Esophagus squamous epithelium (tissue), 5 donors: ENCODE measurements at places on chromosomes 5 and 9.

- H3K27ac ChIP-seq: no peak overlapping the region
- no peak for DNase-seq
- H3K27me3 ChIP-seq: no peaks in the 10 kb centered on the region
- H3K4me1 ChIP-seq: no peaks in the 10 kb centered on the region
- no peaks in the 10 kb centered on the region for H3K36me3 ChIP-seq
Measured at GRCh38 chr5:147752033-147752432, 30.5 kb downstream of the JAKMIP2 start.

- no peaks in the 10 kb centered on the region for H3K4me1 ChIP-seq
- H3K4me3 ChIP-seq: no peak overlapping the region
- H3K27me3 ChIP-seq: no peaks in the 10 kb centered on the region
- DNase-seq: no peak
Measured at GRCh38 chr9:106421772-106422171, 441.2 kb upstream of the ZNF462 start.

GRCh38 chr5:65620021-65620420, 4.1 kb downstream of the TRIM23 start:
- H3K4me3 ChIP-seq: no peak overlapping the region
- H3K36me3 ChIP-seq: no peaks in the 10 kb centered on the region

DNA sequence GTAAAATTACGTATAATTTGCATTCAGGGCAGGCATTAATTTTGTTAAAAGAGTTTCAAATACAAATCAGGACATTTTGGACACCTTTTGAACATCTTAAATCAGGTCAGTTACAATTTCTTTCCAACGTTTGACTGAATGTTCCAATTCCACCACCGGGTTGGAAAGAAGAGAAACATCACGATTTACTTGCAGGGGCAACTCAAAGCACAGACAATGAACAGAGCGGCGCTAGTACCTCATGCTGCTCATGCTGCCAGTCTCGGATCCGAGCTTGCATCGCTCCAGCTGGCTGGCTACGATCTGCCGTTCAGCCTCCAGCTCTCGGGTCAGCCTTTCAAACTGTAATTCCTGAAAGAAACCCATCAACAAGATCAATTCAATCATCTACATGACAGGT, 339.5 kb downstream of the CTNND2 start:
- H3K4me1 ChIP-seq: no peaks in the 10 kb centered on the region
- no peaks in the 10 kb centered on the region for H3K36me3 ChIP-seq
- no peak overlapping the region for H3K27ac ChIP-seq
- no peak for DNase-seq

DNA sequence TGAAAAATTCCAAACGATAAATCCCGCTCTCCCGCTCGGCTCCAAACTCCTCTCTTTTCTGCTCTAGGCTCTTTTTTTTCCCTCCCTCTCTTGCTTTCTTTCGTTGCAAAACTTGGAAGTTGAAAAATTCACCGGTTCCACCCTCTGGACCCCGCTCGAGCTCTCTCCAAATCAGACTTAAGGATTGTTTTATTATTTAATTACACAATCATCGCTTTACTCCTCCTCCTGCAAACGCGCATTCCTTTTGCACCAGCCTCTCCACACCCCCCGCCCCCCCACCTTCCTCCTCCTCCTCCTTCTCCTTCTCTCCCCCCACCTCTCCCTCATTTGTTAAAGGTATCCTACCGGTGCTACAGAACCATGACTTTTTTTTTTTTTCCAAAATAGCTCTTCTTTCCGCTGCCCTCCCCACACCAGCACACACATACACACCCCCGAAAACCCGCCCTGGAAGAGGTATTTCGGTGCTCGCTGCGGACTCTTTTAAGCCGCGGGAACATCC, 535 bp upstream of the NFIB start:
- H3K36me3 ChIP-seq: no peaks in the 10 kb centered on the region
- no peak for DNase-seq
- H3K4me3 ChIP-seq: peak overlapping the region; percentile 88
- peaks cover 63% of the 10 kb centered on the region for H3K4me1 ChIP-seq

DNA sequence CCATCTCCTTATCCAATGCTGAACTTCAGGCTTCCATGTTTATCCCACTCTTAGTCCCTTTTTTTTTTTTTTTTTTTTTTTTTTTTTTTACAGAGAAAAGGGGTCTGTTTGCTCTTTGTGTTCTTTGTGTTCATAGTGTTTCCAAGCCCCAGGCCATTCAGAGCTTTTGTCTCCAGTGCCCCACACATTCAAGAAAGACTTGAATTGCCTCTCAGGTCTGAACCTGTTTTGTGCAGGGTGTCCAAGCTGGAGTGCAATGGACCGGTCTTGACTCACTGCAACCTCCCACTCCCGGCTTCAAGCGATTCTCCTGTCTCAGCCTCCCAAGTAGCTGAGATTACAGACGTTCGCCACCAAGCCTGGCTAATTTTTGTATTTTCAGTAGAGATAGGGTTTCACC, 191.2 kb downstream of the PALM2AKAP2 start:
- H3K27me3 ChIP-seq: no peaks in the 10 kb centered on the region
- H3K27ac ChIP-seq: no peak overlapping the region
- H3K4me3 ChIP-seq: no peak overlapping the region
- H3K36me3 ChIP-seq: no peaks in the 10 kb centered on the region
- DNase-seq: no peak
- H3K4me1 ChIP-seq: peaks cover 9% of the 10 kb centered on the region

GRCh38 chr9:137514691-137515337, 35.4 kb downstream of the PNPLA7 start:
- no peaks in the 10 kb centered on the region for H3K27me3 ChIP-seq
- H3K4me3 ChIP-seq: no peak overlapping the region
- H3K27ac ChIP-seq: no peak overlapping the region
- no peaks in the 10 kb centered on the region for H3K36me3 ChIP-seq
- DNase-seq: no peak

DNA sequence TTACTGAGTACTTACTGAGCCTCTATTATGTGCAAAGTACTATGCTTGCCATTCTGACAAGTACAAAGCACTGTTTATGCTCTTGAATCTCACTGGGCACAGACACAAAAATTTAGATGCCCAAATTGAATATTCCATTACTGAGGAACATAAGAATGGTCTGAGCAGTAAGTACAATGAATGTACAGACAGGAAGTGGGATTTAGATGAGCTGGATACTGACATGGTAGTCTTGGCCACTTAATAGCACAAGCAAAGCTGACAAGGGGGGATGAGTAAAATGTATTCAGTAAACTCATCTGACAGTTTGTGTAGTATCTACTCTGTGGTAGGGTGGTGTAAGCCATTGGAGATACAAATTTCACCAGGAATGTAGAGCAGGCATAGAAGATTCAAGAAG, 132.4 kb downstream of the EFNA5 start:
- H3K27me3 ChIP-seq: no peaks in the 10 kb centered on the region

GRCh38 chr5:3657364-3658022, 61.9 kb downstream of the IRX1 start:
- no peak for DNase-seq
- no peaks in the 10 kb centered on the region for H3K36me3 ChIP-seq
- H3K4me3 ChIP-seq: no peak overlapping the region

- no peaks in the 10 kb centered on the region for H3K36me3 ChIP-seq
- H3K27me3 ChIP-seq: no peaks in the 10 kb centered on the region
- H3K4me3 ChIP-seq: no peak overlapping the region
- H3K27ac ChIP-seq: no peak overlapping the region
- H3K4me1 ChIP-seq: no peaks in the 10 kb centered on the region
Measured at GRCh38 chr5:174337276-174338184, 292.0 kb downstream of the NSG2 start.

- no peak overlapping the region for H3K4me3 ChIP-seq
- DNase-seq: no peak
- H3K36me3 ChIP-seq: no peaks in the 10 kb centered on the region
- H3K4me1 ChIP-seq: no peaks in the 10 kb centered on the region
- no peaks in the 10 kb centered on the region for H3K27me3 ChIP-seq
Measured at GRCh38 chr5:73137563-73138530, 17.5 kb downstream of the TMEM171 start.

DNA sequence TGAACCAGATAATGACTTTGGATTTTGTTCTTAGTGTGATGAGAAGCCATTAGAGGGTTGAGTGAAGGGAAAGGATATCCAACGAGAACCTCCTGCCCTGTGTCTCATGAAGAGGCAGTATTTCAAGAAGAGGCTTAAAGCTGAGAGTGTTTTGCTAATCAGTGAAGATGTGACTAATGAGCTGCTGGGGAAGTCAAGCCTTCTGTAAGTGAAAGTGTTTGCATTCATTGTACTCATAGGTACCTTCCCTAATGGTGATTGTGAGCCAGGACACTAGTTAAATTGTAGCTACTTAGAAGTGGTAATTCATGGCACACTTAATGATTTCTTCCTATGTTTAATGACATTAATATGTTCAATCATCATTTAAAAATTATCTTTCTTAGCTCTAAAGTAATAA, 23.7 kb downstream of the PIP5K1B start:
- no peak overlapping the region for H3K27ac ChIP-seq
- no peak overlapping the region for H3K4me3 ChIP-seq
- H3K36me3 ChIP-seq: no peaks in the 10 kb centered on the region
- no peak for DNase-seq

GRCh38 chr9:104836235-104836634, 72.3 kb downstream of the NIPSNAP3B start:
- H3K4me3 ChIP-seq: no peak overlapping the region
- H3K27ac ChIP-seq: no peak overlapping the region
- no peaks in the 10 kb centered on the region for H3K27me3 ChIP-seq
- no peaks in the 10 kb centered on the region for H3K4me1 ChIP-seq

DNA sequence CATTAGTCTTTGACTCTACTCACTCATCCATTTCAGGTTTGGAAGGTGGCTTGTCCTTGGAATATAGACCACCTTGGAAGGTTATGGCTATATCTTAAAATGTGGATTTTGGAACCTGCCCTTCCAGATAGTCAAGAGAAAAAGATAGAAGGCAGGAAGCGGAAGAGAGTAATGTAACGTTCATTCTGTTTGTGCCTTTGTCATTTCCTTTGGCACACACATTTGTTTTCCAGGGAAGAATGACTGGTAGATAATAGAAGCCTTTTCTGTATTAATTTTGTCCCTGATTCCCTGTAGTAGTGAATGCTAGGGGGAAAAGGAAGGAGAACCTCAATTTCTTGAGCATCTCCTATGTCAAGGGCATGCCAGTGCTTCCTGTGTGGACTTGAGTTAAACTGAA, 54.7 kb downstream of the PPIC start:
- H3K4me3 ChIP-seq: no peak overlapping the region
- peaks cover 4% of the 10 kb centered on the region for H3K36me3 ChIP-seq
- no peak for DNase-seq
- H3K27ac ChIP-seq: no peak overlapping the region
- H3K4me1 ChIP-seq: no peaks in the 10 kb centered on the region

- DNase-seq: no peak
- peaks cover 7% of the 10 kb centered on the region for H3K4me1 ChIP-seq
- no peak overlapping the region for H3K4me3 ChIP-seq
Measured at GRCh38 chr5:76422742-76423141, 19.7 kb downstream of the IQGAP2 start.

- peak overlapping the region; percentile 96 for H3K27ac ChIP-seq
- peaks cover 73% of the 10 kb centered on the region for H3K4me1 ChIP-seq
- H3K36me3 ChIP-seq: peaks cover 33% of the 10 kb centered on the region
Measured at GRCh38 chr5:135032999-135033861, 798 bp downstream of the PITX1 start.

- DNase-seq: no peak
- no peaks in the 10 kb centered on the region for H3K27me3 ChIP-seq
- H3K36me3 ChIP-seq: no peaks in the 10 kb centered on the region
- H3K4me3 ChIP-seq: no peak overlapping the region
- no peaks in the 10 kb centered on the region for H3K4me1 ChIP-seq
Measured at GRCh38 chr5:4095918-4096630, 500.4 kb downstream of the IRX1 start.

DNA sequence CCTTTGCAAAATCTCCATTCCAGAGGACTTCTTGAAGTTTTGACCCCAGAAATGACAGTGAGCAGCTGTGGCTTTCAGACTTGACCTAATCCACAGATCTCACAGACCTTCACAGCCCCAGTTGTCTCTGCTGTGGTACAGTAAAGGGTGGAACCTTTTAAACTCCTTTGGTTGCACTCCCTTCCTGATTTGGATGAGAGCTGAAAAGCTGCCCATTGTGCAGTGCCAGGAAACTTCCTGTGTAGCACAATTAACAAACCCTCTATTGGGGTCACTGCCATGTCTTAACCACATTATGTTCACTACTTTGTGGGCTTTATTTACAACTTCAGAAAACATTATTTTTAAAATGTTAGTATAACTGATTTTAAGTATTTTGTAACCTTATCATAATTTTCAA, 56.7 kb upstream of the PCSK5 start:
- H3K4me1 ChIP-seq: no peaks in the 10 kb centered on the region
- no peaks in the 10 kb centered on the region for H3K27me3 ChIP-seq
- no peak overlapping the region for H3K4me3 ChIP-seq
- H3K36me3 ChIP-seq: no peaks in the 10 kb centered on the region
- DNase-seq: no peak
- H3K27ac ChIP-seq: no peak overlapping the region

DNA sequence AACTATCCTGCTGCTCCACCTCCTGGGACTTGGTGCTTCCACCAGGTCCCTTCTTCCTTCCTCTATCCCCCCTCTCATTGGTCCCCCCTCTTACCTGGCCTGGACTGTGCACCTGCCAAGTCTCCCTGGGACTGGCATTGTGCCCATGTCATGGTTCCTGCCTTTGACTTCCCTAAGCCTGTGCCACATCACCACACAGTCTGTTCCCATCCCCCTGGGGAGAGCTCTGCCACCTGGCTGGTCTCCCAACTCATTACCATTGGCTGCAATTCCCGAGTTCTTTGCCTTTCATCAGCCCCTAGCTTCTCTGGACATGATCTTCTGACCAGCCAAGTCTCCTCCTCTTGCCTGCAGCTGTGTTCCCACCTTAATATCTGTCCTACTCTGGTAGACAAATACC, 180.3 kb downstream of the SREK1 start:
- DNase-seq: no peak
- no peaks in the 10 kb centered on the region for H3K27me3 ChIP-seq
- H3K36me3 ChIP-seq: no peaks in the 10 kb centered on the region

DNA sequence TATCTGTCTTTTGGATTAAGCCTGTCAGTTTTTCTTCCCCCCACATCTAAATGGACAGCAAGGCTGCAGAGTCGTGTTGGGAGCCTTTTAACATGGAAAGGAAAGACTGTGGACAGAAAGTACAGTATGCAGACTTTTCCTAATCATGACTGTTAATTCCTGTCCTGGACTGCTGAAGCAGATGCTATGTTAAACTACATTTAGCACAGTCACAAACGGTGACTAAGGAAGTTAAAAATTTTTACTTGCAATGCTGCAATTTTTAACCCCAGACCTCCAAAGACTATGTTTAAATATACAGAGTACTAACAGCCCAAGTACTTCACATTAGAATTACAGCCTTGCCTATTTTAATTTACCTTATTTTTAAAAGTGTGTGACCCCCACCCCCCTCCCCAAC, 51.8 kb downstream of the ELAVL2 start:
- no peaks in the 10 kb centered on the region for H3K27me3 ChIP-seq
- peaks cover 1% of the 10 kb centered on the region for H3K4me1 ChIP-seq
- no peak overlapping the region for H3K27ac ChIP-seq
- no peak for DNase-seq
- no peak overlapping the region for H3K4me3 ChIP-seq
